Lung (tissue), 17 donors: ENCODE measurements at places on chromosomes 11 and 22.

DNA sequence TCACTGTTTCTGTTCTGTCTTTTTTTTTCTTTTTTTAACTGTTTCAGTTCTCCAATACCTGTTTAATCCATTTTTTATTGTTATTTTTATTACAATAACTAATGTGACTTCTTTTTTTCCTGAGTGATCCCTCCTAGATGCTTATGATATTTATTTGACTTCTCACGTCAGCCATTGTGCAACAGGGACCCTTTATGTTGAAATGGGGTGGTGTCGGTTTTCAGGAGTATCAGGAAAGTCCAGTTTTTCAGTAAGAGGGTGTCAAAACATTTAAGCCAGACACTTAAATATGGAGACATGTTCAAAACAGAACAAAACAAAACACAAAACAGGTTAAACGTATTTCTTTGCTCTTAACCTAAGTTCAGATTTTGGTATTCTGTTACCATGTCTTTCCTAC is 418.8 kb downstream of the DYNC2H1 start:
- H3K27ac ChIP-seq, result no peak overlapping the region
- H3K27me3 ChIP-seq, result no peaks in the 10 kb centered on the region
- DNase-seq, result no peak
- no peak overlapping the region for H3K4me3 ChIP-seq
- H3K4me1 ChIP-seq, result no peaks in the 10 kb centered on the region

- no peak overlapping the region for H3K4me3 ChIP-seq
- no peaks in the 10 kb centered on the region for H3K36me3 ChIP-seq
- no peak for DNase-seq
- H3K27ac ChIP-seq, result no peak overlapping the region
- no peaks in the 10 kb centered on the region for H3K27me3 ChIP-seq
These were observed 350.3 kb downstream of the SHANK2 start for GRCh38 chr11:70901951-70902521.

DNA sequence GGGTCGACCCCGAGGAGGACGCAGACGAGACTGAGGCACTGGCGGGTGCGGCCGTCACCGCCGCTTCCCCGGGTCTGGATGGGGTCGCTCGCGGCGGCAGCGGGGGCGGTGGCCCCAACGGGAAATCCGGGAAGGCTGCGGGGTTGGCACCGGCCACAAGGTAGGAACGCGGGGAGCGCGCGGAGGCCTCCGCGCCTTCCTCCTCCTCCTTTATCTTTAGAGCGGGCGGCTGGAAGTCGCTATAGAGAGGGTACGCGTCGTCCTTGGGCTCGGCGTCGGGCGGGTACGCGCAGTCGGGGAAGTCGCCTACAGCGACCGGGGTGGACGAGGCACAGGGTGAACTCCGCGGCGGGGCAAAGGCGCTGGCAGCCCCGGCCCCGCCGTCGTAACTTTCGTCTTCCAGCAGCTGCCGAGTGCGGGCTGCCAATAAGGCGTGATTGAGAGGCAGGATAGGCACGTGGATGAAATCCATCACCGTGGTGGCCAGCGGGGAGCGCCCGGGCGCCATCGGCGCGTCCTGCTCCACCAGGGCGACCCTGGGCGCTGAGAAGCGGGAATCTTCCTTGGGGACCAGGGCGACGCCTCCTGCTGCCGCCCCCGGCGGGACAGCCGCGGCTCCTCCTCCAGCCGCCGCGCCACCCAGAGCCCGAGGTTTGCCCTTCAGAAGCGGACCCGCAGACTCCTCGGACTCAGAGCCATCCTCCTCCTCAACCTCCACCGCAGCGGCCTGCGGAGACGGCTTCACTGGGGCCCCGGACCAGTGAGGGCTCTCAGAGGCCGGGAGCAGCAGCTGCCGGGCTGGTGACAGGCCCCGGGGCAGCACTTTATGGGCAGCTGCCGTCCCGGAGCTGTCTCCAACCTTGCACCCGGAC is 1.7 kb downstream of the PGR start:
- H3K27ac ChIP-seq, result peak overlapping the region; percentile 87
- H3K27me3 ChIP-seq, result peaks cover 6% of the 10 kb centered on the region
- peaks cover 11% of the 10 kb centered on the region for H3K4me1 ChIP-seq
- peak overlapping the region; percentile 56 for H3K4me3 ChIP-seq

GRCh38 chr22:34784056-34784455 is 281.9 kb upstream of the ISX start:
- no peaks in the 10 kb centered on the region for H3K36me3 ChIP-seq
- H3K27ac ChIP-seq, result no peak overlapping the region
- H3K27me3 ChIP-seq, result no peaks in the 10 kb centered on the region
- no peak overlapping the region for H3K4me3 ChIP-seq
- DNase-seq, result no peak

DNA sequence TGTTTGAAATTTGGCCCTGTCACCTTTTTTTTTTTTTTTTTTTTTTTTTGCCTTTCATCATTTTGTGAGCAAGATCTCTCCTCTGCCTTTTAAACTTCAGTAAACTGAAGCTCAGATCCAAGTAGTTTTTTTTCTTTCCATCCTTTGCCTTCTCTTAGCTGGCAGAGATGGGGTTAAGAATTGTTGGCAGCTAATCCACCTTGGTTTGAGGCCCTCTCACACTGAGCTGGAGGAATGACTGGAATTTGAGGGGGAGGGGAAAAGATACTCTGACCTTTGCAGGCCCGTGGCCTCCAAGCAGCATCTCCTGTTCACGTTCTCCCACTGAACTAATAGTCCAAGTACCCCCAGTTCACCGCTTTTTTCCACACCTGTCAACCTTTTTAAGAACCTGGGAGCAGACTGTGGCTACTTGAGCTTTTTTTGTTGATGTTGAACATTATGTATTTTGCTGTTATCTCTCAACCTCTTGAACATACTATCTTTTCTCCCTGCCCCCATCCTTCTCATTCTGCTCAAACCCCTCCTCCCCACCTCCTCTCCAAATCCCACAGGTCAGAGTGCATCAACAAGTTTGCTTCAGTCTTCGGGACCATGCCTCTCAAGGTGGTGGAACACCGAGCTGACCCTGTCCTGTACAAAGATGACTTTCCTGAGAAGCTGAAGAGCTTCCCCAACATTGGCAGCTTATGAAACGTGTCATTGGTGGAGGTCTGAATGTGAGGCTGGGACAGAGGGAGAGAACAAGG is 66.2 kb downstream of the ALX4 start:
- DNase-seq, result peak; percentile 78
- H3K4me3 ChIP-seq, result no peak overlapping the region
- H3K36me3 ChIP-seq, result peaks cover 6% of the 10 kb centered on the region
- no peaks in the 10 kb centered on the region for H3K27me3 ChIP-seq
- H3K4me1 ChIP-seq, result peaks cover 26% of the 10 kb centered on the region
- no peak overlapping the region for H3K27ac ChIP-seq

DNA sequence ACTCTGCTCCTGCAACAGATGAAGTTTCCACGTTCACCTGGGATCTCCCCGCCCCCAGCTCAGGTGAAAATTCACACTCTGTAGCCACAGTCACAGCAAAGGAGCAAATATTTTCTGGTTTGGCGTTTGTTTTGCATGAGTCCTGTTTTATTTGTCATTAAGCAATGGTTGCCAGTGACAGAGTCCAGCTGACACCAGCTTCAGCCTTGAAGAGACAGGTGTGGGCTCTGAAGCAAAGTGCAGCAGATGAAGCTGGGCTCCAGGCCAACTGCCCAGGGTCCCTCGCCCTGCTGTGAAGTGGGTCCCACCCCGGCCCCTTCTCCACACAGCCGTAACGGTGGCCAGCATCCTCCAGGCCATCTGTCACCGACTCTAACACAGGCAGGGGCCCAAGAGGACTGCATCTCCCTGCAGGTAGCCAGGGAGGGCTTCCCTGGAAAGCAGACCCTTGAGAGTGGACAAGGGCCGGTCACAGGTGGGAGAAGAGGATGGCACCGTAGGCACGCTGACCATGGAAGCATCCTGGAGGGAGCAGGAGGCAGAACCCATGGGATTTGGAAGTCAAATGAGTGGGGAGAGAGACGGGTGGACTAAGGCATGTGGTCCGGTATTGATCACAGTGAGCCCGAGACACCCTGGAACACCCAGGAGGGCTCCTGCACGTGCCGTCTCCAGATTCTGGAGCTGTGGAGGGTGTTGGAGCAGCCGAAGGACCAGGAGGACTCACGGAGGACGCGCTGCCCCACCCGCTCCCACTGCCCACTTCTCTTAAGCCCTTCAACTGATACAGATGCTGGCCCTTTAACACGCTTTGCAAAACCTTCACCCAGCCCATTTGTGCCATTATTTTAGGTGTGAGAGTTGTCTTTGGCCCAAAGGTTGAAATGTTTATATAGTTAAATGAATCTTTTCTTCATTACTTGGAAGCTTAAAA is 294.5 kb downstream of the BRD1 start:
- H3K27me3 ChIP-seq, result no peaks in the 10 kb centered on the region
- no peak overlapping the region for H3K27ac ChIP-seq
- H3K4me3 ChIP-seq, result no peak overlapping the region
- no peak for DNase-seq
- H3K4me1 ChIP-seq, result no peaks in the 10 kb centered on the region

DNA sequence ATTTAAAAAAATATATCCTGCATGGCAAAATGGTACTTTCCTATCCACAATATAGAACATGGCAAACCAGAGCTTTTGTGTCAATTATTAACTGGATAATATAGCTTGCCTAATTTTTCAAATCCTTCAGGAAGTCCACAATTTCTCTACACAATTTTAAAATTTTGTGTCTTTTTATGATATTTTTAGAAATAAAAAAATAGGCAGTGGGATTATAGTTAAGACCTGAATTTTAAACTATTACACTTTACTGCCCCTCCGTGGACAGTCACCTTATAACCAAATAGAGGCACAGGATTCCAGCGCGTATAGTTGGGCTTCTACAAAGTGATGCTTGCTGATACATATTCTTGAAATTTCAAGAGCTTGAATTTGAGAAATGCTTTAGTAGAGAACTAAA is 2.1 kb upstream of the DMC1 start:
- no peak overlapping the region for H3K27ac ChIP-seq
- no peaks in the 10 kb centered on the region for H3K36me3 ChIP-seq
- no peaks in the 10 kb centered on the region for H3K27me3 ChIP-seq
- H3K4me1 ChIP-seq, result peaks cover 7% of the 10 kb centered on the region
